Stimulated activated CD4-positive, alpha-beta T cell treated with anti-CD3 and anti-CD28 coated beads, Interleukin-15, amount 100 ng/mL, for 24 hours (primary cell): ENCODE measurements at places on chromosomes 11 and 22.

DNA sequence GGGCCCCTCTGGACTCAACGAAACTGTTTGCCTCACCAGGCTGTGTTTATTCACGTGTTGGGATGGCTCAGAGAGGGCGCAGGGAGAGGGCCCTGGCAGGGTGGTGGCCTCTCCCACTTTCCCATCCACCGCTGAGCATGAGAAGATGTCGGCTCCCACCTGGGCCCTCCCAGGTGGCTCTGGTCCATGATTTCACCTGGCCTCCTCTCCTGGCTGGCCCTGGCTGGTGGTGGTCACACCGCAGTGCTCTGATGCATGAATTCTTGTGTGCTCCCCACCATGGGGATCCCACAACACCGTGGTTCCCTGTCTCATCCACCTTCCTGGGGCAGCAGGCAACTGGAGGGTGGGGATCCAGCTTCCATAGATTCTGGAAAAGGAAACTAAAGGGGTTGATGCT is 13.4 kb downstream of the RTL6 start:
- DNase-seq, result no peak

DNA sequence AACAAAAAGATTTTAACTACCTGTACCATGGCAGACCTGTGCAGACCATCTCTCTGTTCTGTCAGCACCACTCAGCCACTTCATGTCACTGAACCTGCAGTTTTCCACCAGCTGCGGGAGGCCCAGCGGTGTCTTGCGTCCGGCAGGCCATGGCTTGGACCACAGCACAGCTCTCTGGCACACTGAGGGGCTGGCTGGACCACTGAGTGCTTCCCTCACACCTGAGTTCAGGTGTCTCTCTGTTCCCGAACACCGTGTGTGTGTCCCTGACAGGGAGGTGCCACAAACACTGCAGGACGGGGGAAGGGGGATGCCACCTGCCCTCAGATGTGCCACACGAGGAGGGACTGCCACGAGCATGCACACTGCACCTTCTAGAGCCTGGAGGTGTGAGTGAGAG is 17.7 kb downstream of the MOV10L1 start:
- DNase-seq, result no peak

GRCh38 chr11:110955776-110956175 is 243.5 kb upstream of the ARHGAP20 start:
- no peak for DNase-seq

DNA sequence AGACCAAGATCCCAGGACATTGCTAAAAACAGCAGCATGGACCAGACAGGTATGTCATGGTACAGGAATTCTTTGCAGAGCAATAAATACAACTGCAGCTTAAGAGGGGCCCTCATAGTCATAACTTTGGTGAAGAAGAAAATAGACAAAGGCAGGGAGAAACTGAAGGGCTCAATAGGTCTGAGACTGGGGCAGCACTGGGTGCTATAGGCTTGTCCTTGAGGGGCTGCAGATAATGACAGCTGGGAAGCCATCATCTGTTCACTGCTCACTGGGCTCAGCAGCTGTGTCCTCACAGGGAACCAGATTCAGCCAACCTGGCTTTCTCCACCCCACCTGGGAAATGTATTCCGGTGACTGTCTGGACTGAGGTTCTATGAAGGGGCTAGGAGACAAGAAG is 68.4 kb downstream of the ZNF280B start:
- no peak for DNase-seq

DNA sequence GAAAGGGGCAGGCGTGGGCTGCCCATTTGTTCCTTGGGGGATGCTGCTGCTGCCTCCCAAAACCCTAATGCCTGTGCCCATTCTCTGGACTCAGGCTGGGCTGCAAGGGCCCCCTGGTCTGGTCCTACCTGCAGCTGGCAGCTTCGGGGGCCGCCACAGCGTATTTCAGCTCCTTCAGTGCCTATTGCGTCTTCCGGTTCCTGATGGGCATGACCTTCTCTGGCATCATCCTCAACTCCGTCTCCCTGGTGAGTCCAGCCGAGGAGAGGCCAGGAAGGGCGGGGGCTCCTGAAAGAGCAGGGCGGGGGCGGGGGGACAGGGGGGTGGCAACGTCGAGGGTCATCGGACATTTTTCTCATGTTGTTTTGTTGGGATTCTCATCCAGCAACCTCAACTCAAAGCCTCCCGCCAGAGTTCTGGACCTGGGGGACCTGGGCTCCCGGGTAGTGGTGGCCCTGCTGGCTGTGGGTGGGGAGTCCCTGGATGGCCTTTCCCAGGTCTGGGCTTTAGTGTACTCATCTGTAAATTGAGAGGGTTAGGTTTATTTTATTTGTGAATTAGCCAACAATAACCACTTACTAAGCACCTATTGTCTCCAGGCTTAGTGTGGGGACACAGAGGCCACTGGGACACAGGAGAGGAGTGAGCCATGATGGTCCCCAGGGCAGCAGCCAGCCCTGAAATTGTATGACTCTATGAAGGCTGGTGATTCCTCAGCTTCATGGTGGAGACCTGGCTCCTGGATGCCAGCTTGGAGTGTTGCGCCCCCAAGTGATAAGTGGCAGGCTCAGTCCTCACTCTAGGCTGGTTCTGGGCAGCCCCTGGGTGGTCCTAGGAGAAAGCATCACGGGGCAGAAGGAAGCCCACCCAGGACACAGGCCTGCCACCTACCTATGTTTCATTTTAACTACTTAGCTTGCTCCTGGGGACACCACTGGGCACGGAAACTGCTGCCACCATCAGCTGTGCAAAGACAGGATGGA is 36.0 kb downstream of the CAPN1 start:
- no peak for DNase-seq

- DNase-seq, result no peak
These were observed 45.4 kb upstream of the CARS1 start for GRCh38 chr11:3102641-3102921.

DNA sequence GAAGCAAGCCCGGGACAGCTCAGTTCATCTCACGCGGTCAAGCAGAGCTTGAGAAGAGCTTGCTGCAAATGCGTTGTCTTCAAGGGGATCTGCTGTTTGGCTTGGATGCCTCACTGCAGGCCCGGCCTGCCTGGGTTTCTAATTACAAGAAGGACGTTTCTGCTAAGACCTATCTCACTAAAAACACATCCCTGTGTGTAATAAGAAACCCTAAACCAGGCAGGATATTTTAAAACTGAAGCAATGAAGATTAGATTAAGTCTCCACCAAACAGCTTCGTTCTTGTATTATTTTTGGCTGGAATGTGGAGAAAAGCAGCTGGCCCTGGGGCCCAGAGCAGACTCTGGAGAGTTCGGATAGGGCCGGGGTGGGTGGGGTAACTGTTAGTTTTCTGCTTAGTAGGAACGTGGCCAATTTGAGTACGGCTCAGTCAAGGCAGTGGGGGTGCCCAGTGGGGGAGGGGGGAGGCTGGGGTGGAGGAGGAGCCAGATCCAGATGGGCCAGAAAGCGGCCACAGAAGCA is 6.0 kb downstream of the PKNOX2 start:
- no peak for DNase-seq
